ENCODE measurements at places on chromosomes 2 and 18. TPM values are rescaled to one million over a fixed set of nuclear protein-coding genes. Genes with fewer than 3 reads are reported as not detected.
A peak's percentile ranks its signal among the peaks of the same experiment; 100 is the strongest.

- no peak for DNase-seq
Measured at GRCh38 chr2:169743549-169743948, 9.9 kb downstream of the KLHL23 start.

DNA sequence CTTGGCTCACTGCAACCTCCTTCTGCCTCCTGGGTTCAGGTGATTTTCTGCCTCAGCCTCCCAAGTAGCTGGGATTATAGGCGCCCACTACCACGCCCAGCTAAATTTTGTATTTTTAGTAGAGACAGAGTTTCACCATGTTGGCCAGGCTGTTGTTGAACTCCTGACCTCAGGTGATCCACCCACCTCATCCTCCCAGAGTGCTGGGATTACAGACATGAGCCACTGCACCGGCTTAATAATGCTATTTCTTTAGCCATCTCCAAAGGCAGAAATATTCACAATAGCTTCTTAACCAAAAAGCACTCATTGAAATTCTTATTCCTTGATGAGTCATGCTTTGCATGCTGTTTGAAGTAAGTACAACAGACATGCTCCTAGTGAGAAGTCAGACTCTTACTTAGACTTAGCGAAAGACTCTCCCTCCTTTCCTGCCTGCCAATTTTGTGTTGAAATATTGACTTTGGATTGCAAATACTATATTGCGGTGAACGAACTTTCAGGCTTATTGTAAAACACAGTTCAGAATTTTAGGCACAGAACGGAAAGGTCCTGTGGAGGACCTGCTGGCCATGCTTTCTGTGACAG, 4.4 kb downstream of the ACTR3 start:
- DNase-seq = no peak

DNA sequence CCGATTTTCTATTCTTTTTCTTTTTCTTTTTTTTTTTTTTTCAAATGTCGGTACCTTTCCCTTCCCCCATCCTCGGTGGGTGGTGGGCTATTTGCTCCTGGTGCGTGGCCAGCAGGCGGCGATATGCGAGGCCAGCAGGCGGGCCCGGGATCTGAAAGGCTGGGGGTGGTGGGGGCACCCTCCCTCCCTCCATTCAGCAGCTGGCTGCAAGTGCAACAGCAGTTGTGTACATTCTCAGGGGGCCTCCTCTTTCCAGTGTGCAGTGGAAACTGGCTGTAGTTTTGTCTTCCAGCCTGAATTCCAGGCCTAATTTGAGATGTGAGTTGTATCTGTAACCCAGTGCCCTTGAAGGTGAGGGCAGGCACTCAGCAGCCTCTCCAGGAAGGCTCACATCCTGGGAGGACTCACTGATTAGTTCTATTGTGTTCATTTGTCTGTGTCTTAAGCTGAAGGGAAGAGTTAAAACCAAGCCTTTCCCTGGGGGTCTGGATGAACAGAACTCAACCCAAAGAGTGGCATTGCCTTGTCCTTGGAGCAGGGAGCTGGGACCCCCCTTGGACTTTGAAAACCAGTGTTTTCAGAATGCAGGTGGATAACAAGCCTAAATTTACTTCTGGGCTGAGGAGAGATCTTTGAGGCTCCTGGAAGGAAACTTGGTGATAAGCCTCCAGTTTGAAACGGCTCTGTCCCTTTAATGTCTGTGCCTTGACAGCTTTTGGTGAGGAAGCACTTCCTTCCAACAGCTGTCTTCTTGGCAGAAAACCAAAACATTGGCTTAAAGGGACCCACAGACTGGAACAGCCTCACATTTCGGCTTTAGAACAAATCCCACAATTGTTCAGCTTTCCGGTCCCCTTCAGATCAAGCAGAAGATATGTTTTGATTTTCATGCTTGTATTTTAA, 3.3 kb downstream of the MYCN start:
- DNase-seq = peak; percentile 82

- peak; percentile 88 for DNase-seq
Measured at GRCh38 chr18:79393635-79394533, 1.8 kb upstream of the NFATC1 start.

GRCh38 chr18:59072727-59073421, 66.8 kb upstream of the SEC11C start:
- no peak for DNase-seq

- no peak for DNase-seq
Measured at GRCh38 chr2:218329027-218329825, 27.4 kb upstream of the CATIP start.

DNA sequence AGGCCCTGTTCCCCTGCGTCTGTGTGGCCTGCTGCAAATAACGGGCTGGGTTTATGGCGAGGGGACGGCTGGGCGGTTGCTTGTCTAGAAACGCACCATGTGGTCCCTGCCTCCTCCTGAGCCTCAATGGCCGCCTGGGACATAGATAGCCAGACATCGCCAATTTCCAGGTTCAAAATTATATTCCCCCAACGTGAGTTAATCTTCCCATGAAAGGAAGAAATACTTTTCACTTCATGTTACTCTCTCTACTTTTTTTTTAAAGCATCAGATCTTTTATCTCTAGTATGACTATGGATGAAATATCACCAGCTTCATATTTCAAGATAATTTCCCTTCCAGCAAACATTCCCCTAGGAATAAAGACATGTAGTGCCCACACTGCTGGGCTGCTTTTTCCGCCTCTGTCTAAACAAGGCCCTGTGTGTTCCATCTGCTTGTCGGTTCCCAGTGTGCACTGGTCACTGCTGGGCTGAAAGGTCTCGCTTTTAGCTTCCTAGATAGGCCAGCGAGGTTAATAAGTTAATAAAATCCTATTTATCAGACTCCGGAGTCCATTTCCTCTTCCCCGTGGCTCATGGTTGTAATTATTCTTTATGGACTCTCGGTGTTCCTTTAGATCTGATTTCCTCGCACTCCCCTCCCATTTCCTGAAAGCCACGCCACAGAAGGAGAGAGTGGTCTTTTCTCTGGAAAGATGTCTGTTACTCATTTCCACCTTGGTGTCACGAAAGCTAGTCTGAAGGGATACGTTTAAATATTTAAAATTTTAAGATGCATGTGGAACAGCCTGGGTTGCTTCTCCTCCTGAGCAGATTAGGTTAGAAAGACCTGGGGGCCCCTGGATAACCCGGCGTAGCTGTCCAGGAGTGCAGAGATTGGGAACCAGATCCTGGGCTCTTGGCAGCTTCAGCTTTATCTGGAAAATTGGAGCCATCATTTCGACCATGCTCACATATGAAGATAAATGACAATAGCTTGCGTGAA, 196.6 kb upstream of the COPS8 start:
- DNase-seq = no peak

DNA sequence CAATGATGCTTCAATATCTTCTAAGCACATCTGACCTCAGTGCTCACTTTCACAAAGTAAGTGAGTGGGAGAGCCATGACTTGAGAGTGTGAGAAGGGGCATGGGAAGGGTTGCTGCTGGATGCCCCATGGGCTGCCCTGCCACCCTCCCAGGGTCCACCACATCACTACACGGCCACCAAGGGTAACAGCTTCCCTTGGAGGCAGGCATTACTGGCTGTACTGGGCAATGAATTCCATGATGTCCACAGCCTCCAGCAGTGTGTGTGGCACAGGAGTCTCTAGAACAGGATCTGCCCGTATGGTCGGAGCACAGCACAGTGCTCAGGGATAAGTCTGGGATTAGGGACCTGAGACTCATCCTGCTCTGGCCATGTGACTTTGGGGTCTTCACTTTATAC, 481.0 kb upstream of the MYT1L start:
- DNase-seq = no peak

GRCh38 chr18:2096551-2096950, 474.8 kb downstream of the METTL4 start:
- no peak for DNase-seq

DNA sequence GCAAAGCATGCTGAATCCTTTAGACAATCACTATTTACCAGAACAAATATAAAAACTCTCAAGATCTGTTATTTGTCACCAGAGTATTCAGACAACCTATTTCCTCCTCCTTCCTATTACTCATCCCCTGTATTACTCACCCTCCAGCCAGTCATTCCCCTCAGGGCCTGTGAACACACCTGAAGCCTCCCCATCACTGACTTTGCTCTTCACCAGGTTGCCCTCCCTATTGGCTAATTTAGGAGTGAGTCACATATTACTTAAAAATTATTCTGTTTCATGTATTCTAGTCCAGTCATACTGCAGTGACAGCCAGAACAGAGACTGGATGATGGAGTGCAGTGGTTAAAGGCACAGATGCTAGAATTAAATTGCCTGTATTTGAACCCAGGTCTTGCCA, 3.7 kb upstream of the ATG16L1 start:
- DNase-seq = no peak

DNA sequence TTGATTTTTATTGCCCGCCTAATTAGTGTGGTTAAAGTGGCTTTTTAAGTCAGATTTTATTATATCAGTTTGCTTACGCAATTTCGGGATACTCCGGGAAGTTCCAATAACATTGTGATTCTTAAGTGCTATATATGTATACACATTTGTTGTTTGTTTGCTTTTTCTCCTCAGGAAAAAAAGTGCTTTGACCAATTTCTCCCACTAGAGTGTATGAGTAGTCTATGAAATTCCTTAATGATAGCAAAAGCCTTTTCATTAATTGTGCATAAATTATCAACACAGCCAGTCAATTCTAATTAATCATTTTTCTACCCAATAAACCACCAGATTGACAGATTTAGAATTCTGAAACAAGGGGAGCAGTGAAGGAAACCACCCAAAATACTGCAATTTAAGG, 172.2 kb downstream of the DPP10 start:
- no peak for DNase-seq

- DNase-seq = no peak
Measured at GRCh38 chr2:46988230-46988629, 72.6 kb upstream of the MCFD2 start.

GRCh38 chr2:47014564-47015051, 99.0 kb upstream of the MCFD2 start:
- no peak for DNase-seq

DNA sequence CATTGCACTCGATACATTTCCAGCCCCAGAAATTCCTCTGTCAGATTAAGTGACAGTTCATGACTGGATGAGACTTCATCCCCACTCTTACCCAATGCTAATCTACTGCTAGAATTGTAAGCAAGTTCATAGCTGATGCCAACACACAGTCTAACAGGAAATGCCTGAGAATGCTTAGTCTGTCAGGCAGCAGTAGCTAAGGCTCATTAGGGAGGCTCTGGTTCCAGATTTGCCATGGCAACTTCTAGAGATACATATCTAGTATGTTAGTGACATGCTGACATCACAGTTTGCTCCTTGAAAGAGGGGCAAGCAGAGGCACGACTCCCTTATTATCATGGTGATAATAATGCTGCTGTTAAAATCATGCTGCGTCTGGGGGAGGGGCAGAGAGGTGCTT, 198.4 kb downstream of the RBM43 start:
- DNase-seq = no peak

DNA sequence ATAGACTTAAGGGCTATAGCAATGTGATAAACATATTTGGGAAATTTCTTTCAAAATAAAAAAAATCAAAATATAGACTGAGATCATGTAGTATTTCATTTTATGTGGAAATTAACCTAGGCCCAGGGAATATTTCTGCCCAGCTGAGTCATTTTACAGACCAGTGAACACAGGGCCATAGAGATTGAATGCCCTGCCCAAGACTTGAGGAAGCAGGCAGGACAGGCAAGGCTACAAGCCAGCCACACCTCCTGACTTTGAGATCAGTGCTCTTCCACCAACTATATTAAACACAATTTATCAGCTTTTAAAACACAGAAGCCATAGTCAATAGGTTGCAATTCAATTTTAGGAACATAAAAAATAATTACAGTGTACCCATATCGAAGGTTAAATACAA, 12.9 kb downstream of the CCDC148 start:
- no peak for DNase-seq

- no peak for DNase-seq
Measured at GRCh38 chr2:180523621-180524340, 456.6 kb upstream of the UBE2E3 start.

GRCh38 chr2:43758739-43759138, 15.1 kb upstream of the DYNC2LI1 start:
- DNase-seq = no peak

DNA sequence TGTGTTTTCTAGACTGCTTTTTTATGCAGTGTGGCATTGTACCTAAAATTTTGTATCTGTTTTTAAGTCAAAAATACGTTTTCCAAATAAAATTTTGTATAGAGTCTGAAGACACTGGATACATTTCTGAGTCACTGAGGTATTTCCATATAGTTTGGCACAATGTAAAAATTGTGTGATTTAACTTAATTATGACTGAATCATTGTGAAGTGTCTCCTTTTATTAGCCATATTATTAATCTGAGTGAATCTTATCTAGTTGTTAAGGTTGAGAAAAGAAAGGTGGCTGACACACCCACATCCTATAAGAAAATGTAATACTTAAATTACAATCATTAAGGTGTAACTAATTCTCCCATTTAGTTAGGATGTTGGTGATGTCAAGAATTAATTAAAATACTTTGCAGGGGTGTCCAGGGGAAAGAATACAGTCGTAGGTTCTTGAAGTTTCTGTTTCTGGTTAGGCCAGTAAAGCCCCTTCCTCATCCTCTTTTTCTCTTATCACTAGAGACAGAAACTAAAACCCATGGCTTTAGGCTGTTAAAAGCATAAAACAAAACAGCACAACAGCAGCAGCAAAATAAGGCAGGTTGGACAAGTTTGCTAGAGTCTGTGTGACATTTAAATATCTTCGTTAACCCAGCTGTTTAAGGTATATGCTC, 71.6 kb downstream of the UBE2E3 start:
- no peak for DNase-seq

DNA sequence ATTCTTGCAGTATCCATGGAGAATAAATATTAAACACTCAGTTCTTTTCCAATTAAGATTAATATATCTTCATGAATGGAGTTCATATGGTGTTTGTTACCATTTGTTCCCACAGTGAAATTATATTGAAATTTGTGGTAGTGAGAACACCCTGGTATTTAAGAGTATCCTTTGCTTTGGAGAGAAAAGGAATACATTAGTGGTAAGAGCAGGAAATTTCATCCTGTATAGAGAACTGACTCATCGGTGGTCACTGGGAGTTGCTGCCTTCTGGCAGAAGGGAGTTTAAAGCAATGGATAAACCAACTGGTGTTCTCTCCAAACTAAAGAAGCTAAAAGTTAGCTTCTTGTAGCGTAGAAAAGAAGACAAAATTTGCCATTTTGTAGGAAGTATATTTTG, 107.3 kb downstream of the MYO1B start:
- DNase-seq = no peak

Gene LIMS4
- 3.1 TPM for polyA plus RNA-seq

Gene LIPT1
- polyA plus RNA-seq = 13.5 TPM

Gene ALLC
- polyA plus RNA-seq = not detected

Gene GKN2
- not detected for polyA plus RNA-seq

Gene FSHR
- not detected for polyA plus RNA-seq

Gene KCNJ13
- 3.8 TPM for polyA plus RNA-seq

Gene ASPRV1
- polyA plus RNA-seq = 5.2 TPM

Gene VWA3B
- 0.42 TPM for polyA plus RNA-seq

Gene CYB5A
- 331 TPM for polyA plus RNA-seq
